Breast epithelium (tissue), 4 donors: ENCODE measurements at places on chromosomes 7 and 10. TPM values are rescaled to one million over a fixed set of nuclear protein-coding genes. Genes with fewer than 3 reads are reported as not detected.

DNA sequence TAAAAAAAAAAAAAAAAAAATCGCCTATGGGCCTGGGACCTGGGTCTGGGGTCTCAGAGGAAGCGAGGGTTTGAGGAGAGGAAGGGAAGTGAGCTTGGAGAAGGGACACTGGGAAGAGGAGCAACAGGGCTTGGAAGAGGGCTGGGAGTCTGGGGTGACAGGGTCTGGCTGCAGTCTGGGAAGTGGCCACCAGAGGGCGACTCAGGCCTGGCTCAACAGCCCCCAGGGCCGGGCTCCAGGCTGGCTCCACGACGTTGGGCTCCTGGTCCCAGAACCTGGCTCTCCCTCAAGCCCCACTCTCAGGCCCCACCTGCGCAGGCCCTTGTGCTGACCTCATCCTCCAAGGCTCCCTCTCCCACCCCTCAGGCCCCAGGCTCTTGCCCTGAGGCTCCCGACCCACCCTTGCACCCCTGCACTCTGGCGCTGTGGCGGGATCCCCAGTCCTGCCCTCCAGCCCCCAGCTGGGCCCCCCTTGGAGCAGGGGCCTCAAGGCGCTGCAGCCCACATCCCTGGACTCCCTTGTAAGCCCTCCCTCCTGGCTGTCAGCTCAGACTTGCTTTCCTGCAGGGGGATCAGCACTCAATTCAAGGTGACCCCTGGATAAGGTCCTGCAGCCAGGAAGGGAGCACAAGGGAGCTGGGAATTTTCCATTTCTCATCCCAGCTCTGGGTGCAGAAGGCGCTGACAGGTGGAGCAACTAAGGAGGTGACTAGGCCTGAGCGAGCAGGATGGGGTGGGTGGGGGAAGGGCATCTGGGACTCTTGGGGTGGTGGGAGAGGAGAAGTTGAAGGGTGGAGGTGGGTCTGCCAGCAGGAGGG lies 5.4 kb upstream of the SPACDR start:
- H3K36me3 ChIP-seq: no peaks in the 10 kb centered on the region
- H3K27ac ChIP-seq: peak overlapping the region; percentile 55
- peaks cover 7% of the 10 kb centered on the region for H3K4me1 ChIP-seq
- peak; percentile 88 for DNase-seq

GRCh38 chr7:130084037-130084875 lies 13.9 kb downstream of the KLHDC10 start:
- no peaks in the 10 kb centered on the region for H3K27me3 ChIP-seq
- no peak overlapping the region for H3K27ac ChIP-seq
- no peak overlapping the region for H3K4me3 ChIP-seq
- DNase-seq: no peak

GRCh38 chr7:150565239-150565638 lies 2.0 kb upstream of the GIMAP4 start:
- H3K36me3 ChIP-seq: no peaks in the 10 kb centered on the region
- no peak overlapping the region for H3K4me3 ChIP-seq
- H3K27ac ChIP-seq: no peak overlapping the region
- no peak for DNase-seq
- H3K4me1 ChIP-seq: no peaks in the 10 kb centered on the region

DNA sequence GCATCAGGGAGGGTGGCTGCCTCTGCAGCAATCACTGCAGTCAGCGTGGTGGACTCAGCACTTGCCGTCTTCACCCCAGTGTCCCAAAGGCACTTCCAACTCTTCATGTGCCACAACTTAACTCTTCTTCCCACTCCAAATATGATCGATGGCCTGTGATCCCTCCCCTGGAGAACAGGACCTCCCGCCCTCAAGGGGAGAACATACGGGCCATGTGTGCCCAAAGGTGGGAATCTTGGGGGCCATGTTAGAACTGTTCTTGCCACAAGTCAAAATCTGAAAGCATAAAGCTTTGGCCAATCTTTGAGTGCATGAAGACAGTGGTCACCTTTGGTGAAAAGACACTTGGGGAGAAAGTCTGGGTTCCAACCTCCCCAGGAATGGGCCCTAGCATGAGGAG lies 368.5 kb upstream of the MGMT start:
- H3K27me3 ChIP-seq: no peaks in the 10 kb centered on the region
- no peak overlapping the region for H3K4me3 ChIP-seq
- H3K36me3 ChIP-seq: no peaks in the 10 kb centered on the region
- no peak overlapping the region for H3K27ac ChIP-seq

GRCh38 chr7:27850531-27850930 lies 110.6 kb downstream of the TAX1BP1 start:
- H3K4me3 ChIP-seq: no peak overlapping the region
- DNase-seq: no peak
- H3K27me3 ChIP-seq: no peaks in the 10 kb centered on the region
- no peaks in the 10 kb centered on the region for H3K36me3 ChIP-seq
- H3K4me1 ChIP-seq: no peaks in the 10 kb centered on the region
- H3K27ac ChIP-seq: no peak overlapping the region

GRCh38 chr10:132185601-132186487 lies 904 bp upstream of the DPYSL4 start:
- H3K36me3 ChIP-seq: no peaks in the 10 kb centered on the region
- H3K4me1 ChIP-seq: peaks cover 3% of the 10 kb centered on the region
- H3K27ac ChIP-seq: no peak overlapping the region
- peak overlapping the region; percentile 69 for H3K4me3 ChIP-seq
- peaks cover 19% of the 10 kb centered on the region for H3K27me3 ChIP-seq
- no peak for DNase-seq

GRCh38 chr10:70331486-70332268 lies 47.9 kb upstream of the NPFFR1 start:
- no peaks in the 10 kb centered on the region for H3K36me3 ChIP-seq
- H3K4me1 ChIP-seq: peaks cover 4% of the 10 kb centered on the region
- no peaks in the 10 kb centered on the region for H3K27me3 ChIP-seq
- H3K27ac ChIP-seq: peak overlapping the region; percentile 60
- H3K4me3 ChIP-seq: no peak overlapping the region
- DNase-seq: no peak

The LOXL4 gene
- total RNA-seq: 26.1 TPM

GRCh38 chr7:76372984-76373833 lies 14.4 kb upstream of the YWHAG start:
- no peak for DNase-seq
- no peaks in the 10 kb centered on the region for H3K27me3 ChIP-seq
- no peaks in the 10 kb centered on the region for H3K36me3 ChIP-seq
- H3K4me3 ChIP-seq: no peak overlapping the region

- H3K36me3 ChIP-seq: no peaks in the 10 kb centered on the region
- H3K27me3 ChIP-seq: no peaks in the 10 kb centered on the region
- H3K4me3 ChIP-seq: no peak overlapping the region
- H3K27ac ChIP-seq: no peak overlapping the region
- no peaks in the 10 kb centered on the region for H3K4me1 ChIP-seq
Observed at GRCh38 chr10:129605986-129606518, 139.0 kb downstream of the MGMT start.

DNA sequence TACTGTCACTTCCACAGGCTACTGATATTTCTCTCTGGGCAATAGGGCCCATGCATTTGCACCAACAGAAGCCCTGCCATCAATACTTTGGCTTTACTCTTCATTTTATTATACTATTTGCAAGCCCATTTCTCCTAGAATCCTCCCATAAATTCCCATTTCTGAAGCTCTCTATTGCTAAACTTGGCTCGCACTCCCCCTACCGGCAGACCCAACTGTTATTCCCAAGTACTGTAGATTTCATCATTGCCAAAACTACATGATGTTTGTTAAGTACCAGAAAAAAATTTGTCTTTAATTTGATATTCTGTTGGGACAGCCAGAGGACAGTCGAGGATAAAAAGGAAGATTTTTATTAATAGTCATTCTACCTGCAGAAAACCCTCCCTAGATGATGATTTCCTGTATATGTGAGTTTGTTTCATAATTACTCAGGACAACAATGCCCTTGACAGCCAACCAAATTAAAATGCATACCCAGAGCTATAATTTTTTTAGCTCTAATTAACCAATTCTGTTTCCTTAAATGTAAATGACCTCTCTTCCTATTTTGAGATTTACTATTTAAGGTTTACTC lies 298.6 kb downstream of the REEP3 start:
- H3K4me1 ChIP-seq: no peaks in the 10 kb centered on the region
- no peaks in the 10 kb centered on the region for H3K27me3 ChIP-seq
- peak; percentile 62 for DNase-seq
- no peaks in the 10 kb centered on the region for H3K36me3 ChIP-seq
- no peak overlapping the region for H3K4me3 ChIP-seq

DNA sequence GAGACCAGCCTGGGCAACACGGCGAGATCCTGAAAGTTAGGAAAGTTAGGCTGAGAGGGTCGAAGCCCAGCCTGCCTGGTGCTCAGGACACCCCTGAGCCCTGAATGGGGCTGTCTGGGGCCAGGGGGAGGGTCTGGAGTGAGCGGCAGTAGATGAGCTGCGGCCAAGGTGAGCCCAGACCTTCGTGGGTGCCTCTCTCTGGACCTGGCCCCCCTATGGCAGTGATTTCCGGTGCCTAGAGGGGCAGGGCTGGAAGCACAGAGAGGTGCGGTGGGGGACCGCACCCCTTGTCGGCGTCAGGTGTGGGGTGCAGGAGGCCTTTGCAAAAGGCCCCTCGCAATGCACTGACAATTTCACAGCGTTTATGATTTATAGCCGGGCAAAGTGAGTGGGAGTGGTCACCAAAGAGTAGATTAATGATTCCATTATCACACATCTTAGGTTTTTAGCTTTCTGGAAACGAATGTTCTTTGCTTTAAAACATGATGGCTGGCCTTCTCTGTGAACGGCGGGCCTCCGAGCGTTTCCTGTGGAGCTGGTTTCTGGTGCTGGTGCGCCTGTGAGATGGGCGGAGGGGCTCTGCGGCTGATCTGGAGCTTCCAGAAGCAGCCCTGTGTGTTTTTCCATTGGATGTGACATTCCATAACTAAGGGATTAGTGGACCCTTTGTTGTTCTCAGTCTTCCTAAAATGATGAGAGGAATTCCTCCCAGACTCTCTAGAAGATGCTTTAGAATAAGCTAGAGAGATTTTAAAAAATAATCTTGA lies 171.0 kb upstream of the ZNF32 start:
- no peaks in the 10 kb centered on the region for H3K27me3 ChIP-seq
- no peak overlapping the region for H3K27ac ChIP-seq
- no peaks in the 10 kb centered on the region for H3K4me1 ChIP-seq
- no peak overlapping the region for H3K4me3 ChIP-seq
- no peaks in the 10 kb centered on the region for H3K36me3 ChIP-seq

DNA sequence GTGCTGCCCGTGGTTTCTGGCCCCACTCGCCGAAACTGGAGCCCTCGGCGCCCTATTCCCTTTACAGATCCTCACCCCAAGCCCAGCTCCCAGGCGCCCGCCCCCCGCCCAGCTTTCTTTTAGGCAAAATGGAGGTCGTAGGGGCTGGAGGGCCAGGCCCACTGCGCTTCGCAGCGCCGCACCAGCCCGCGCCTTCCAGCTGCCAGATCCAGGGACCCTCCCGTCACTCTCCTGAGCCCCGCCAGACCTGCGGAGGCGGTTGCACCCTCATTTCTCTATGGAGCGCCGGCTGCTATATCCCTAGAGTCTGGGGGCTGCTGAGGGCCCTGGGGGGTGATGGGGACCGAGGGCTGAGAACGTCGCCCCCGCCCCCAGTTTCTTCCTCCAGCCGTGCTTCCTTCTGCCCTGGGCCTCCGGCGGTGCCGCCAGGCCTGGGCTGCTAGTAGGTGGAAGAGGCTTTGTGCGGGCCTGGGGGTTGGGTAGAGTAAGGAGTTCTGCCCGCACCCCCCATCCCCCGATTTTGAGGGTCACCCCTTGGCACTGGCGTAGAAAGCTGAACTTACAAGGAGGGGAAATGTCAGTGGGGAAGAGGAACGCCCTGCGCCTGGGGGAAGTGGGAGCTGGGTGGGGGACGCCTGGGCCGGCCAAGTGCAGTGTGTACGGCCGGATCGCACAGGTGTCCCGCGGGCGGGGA lies 1.0 kb downstream of the GNB2 start:
- no peak for DNase-seq
- no peaks in the 10 kb centered on the region for H3K4me1 ChIP-seq
- H3K36me3 ChIP-seq: no peaks in the 10 kb centered on the region
- peak overlapping the region; percentile 95 for H3K27ac ChIP-seq
- no peaks in the 10 kb centered on the region for H3K27me3 ChIP-seq

GRCh38 chr7:90931986-90932916 lies 332.0 kb upstream of the FZD1 start:
- no peaks in the 10 kb centered on the region for H3K27me3 ChIP-seq
- no peak overlapping the region for H3K4me3 ChIP-seq
- H3K36me3 ChIP-seq: no peaks in the 10 kb centered on the region

GRCh38 chr10:110802090-110802489 lies 69.6 kb upstream of the PDCD4 start:
- no peaks in the 10 kb centered on the region for H3K36me3 ChIP-seq
- no peak for DNase-seq
- H3K4me1 ChIP-seq: no peaks in the 10 kb centered on the region
- H3K27ac ChIP-seq: peak overlapping the region; percentile 77
- no peak overlapping the region for H3K4me3 ChIP-seq

The EIF3A gene
- 117 TPM for total RNA-seq

The MET gene
- total RNA-seq: 25.8 TPM

DNA sequence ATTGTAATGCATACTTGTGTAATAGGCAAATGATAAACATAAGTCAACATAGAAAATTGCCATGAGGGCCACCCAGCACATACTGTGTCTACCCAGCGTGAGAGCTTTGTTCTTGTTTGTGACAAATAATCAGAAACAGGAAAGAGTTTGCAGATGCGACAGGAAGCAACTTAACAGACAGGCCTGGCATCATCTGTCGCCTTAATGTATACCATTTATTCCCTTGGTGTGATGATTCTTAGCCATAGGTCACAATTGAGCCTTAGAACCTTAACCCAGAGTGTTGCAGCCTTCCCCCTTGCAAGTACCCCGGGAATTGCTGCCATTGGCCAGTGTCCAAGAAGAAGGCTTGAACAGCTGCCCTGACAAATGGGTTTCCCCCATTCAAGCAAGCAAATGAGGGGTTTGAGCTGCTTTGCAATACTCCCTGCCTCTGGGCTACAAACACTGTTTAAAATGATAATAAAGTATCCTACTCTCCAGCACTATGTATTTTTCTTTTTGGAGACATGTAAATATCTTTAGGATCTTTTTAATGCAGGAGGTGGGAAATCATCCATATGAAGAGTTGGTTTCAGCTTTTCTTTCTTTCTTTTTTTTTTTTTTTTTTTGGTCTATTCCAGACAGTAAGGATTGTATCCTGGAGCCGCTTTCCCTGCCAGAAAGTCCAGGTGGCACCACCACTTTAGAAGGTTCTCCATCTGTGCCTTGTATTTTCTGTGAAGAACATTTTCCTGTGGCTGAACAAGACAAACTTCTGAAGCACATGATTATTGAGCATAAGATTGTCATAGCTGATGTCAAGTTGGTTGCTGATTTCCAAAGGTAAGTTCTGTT lies 80.0 kb downstream of the ZNF277 start:
- no peaks in the 10 kb centered on the region for H3K27me3 ChIP-seq
- H3K27ac ChIP-seq: no peak overlapping the region
- H3K4me3 ChIP-seq: no peak overlapping the region
- DNase-seq: no peak
- H3K36me3 ChIP-seq: no peaks in the 10 kb centered on the region

The SLC26A5 gene
- total RNA-seq: 0.48 TPM

GRCh38 chr10:73597346-73597745 lies 6.2 kb upstream of the USP54 start:
- no peak overlapping the region for H3K27ac ChIP-seq
- no peaks in the 10 kb centered on the region for H3K27me3 ChIP-seq
- no peak overlapping the region for H3K4me3 ChIP-seq
- H3K36me3 ChIP-seq: no peaks in the 10 kb centered on the region

- DNase-seq: no peak
- peaks cover 4% of the 10 kb centered on the region for H3K36me3 ChIP-seq
- H3K4me3 ChIP-seq: no peak overlapping the region
Observed at GRCh38 chr10:65500716-65501115, 1425.1 kb upstream of the LRRTM3 start.

The PMS2 gene
- 14.4 TPM for total RNA-seq
